ENCODE measurements at places on chromosomes 12 and 14.

DNA sequence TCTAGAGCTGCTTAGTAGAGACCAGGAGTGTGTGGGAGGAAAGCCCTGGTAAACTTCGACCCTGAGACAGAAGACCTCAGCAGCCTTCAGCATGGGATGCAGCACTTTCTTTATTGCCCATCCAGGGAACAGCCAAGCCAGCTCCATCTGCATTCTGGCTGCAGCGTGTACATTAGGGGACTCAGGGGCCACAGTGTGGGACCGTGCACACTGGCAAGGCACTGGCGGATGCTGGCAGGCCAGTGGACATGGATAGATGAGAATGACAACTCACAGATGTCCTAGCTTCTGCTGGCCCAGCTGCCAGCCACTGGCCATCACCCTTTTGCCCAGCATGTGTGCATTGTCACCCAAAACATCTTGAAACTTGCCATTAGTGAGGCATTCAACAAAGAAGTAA, 12.5 kb downstream of the PLD4 start:
- no peak for DNase-seq

DNA sequence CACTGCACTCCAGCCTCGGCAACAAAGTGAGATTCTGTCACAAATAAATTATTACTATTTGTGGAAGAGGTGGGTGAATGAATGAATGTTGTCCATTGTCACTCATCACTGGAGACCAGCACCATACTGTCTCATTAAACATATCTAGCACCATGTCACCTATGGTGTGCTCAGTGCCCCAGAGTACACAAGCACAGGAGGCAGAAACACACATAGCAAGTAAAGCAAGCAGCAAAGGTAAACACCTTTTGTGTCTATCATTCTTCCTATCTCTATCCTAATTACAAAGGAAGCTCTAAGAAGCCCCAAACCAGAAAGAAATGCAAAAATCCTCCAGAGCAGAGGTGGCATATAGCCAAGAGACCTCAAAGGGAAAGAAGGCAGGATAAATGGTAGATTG, 9.2 kb downstream of the ERO1A start:
- no peak for DNase-seq

- no peak for DNase-seq
Observed at GRCh38 chr14:20556500-20557211, 4.2 kb downstream of the RNASE9 start.

- DNase-seq = no peak
Observed at GRCh38 chr14:95025218-95025617, 132.1 kb downstream of the DICER1 start.

DNA sequence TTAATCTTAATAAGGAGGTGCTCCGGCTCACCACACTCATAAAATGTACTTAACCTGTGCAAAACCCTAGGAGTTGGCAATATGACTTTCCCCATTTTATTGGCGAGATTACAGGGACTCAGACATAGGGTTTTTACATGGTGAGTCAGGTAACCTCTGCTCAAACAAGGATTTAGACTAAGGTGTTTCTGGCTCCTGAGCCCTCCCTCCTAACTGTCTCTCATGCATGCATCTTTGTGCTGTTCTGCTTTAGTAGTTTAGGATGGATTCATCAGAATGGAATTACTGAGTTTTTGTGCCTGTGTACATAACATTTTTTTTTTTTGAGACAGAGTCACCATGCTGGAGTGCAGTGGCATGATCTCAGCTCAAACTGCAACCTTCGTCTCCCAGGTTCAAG, 993.3 kb upstream of the TMEM132C start:
- no peak for DNase-seq

DNA sequence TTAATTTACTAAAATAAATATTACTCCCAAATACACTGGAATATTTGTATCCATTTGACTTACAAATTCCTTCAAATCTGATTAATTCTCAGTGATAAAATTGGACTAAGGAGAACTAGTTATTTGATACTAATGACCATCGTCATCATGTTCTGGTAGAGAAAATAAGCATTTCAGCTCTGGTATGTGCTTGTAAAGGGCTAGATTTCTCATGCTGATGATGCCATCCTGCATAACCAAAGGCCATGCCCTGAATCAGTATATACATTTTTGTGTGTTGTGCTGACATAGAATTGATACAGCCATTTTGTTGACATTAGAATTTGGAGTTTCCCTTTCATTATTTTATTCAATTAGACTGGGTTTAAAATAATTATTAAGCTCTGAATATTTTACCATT, 148.9 kb downstream of the PCNX1 start:
- no peak for DNase-seq

- DNase-seq = no peak
Observed at GRCh38 chr14:104532191-104532555, 47.4 kb upstream of the C14orf180 start.

- no peak for DNase-seq
Observed at GRCh38 chr12:27969624-27970400, 2.7 kb downstream of the PTHLH start.

DNA sequence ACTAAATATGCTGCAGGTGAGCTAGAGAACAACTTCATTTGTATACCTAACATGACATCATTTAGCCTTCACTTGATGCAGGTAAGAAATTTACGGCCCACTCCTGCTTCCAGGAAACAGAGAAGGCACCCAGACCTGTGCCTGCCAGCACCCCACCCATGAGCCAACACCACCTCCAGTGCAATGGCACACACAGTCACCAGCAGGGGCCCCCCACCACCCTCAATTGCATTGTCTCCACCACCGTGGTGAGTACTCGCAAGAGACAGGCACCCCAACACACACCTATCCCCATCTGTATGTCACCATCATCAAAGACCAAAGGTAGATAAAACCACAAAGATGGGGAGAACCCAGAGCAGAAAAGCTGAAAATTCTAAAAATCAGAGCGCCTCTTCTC, 107.6 kb downstream of the KLHL28 start:
- no peak for DNase-seq

DNA sequence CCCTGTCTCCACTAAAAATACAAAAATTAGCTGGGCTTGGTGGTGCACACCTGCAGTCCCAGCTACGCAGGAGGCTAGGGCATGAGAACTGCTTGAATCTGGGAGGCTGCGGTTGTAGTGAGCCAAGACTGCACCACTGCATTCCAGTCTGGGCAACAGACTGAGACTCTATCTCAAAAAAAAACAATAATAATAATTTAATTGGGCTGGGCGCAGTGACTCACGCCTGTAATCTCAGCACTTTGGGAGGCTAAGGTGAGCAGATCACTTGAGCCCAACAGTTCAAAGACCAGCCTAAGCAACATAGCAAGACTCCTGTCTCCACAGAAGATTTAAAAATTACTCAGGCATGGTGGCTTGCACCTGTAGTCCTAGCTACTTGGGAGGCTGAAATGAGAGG, 26.7 kb downstream of the CBX5 start:
- no peak for DNase-seq

- DNase-seq = no peak
Observed at GRCh38 chr14:95361373-95362137, 41.8 kb upstream of the CLMN start.

DNA sequence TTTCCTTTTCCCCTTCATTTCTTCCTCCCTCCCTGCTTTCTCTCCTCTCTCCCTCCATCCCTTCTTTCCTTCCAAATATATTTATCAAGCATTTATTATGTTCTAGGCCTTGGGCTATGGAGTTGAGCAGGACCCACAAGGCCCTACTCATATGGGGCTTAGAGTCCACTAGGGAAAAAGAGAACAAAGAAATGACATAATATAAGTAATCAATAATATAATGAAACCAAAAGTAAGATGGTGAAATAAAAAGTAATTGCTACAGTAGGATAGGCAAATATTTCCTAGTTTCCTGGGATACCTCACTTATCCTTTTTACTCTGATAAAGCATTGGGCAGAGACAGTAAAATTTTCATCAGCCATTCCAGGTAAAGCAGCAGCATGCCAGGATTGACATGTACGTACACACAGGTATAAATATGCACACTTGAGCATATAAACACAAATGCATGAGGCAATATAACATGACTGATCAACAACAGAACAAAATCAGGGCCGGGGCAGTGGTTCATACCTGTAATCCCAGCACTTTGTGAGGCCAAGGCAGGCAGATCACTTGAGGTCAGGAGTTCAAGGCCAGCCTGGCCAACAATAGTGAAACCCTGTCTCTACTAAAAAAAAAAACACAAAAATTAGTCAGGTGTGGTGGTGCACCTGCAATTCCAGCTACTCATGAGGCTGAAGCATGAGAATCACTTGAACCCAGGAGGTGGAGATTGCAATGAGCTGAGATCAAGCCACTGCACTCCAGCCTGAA, 35.5 kb upstream of the CSRP2 start:
- DNase-seq = no peak

DNA sequence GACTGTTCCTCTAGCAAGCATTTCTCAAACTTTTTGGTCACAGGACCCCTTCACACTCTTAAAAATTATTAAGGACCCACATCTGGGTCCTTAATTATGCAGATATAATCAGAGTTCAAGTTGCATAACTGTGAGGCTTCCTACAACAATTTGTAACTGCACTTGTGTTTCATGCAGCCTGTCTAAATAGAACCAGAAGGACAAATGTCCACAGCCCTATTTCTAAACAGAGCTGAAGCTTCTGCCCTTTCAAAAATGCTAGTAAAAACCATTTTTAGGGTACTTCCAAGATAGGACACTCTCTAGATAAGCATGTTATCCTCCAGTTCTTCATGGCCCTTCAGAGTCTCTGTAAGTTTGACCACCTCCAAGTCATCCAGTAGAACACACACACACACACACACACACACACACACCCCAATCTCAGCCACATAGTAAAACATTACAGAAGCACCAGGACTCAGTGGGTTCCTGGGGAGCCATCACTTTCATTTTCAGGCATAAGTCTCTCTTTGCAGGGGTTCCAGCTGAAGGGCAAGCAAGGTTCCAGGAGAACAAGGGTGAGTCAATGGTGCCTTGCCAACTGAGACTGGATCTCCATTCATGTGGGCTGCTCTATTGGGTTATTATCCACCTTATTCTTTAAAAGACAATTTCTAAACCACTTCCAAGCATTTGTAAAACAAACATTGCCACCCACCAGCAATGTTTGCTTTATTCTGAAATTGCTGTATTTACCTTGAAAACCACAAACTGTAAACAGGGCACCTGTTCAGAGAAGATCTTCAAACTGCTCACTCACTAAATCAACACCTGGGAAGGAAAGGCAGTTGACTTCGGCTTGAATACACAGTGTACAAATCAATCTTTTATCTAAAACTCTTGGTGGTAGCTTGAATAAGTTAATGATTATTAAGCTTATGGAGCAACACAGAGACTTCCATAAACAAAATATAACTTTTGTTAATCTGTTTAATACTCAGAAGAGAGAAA, 64.1 kb downstream of the ITPR2 start:
- no peak for DNase-seq

DNA sequence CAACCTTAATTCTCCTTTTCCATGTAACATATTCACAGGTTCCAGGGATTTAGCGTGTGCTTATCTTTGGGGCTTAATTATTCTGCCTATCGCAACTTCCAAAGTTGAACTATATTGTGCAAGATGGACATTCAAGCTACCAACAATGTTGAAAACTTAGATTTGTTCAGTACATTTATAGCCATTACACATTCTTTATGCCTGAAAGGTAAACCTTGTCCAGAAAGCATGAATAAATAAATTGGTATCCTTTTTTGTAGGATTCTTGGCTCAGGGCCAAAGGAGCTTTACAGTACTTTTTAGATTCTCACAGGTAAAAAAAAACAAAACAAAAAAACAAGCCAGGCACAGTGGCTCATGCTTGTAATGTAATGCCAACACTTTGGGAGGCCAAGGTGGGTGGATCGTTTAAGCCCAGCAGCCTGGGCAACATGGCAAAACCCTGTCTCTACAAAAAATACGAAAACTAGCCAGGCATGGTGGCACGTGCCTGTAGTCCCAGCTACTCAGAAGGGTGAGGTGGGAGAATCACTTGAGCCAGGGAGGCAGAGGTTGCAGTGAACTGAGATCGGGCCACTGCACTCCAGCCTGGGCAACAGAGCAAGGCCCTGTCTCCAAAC, 3.3 kb downstream of the C12orf56 start:
- no peak for DNase-seq

- DNase-seq = no peak
Observed at GRCh38 chr12:3661028-3661427, 91.9 kb downstream of the CRACR2A start.

DNA sequence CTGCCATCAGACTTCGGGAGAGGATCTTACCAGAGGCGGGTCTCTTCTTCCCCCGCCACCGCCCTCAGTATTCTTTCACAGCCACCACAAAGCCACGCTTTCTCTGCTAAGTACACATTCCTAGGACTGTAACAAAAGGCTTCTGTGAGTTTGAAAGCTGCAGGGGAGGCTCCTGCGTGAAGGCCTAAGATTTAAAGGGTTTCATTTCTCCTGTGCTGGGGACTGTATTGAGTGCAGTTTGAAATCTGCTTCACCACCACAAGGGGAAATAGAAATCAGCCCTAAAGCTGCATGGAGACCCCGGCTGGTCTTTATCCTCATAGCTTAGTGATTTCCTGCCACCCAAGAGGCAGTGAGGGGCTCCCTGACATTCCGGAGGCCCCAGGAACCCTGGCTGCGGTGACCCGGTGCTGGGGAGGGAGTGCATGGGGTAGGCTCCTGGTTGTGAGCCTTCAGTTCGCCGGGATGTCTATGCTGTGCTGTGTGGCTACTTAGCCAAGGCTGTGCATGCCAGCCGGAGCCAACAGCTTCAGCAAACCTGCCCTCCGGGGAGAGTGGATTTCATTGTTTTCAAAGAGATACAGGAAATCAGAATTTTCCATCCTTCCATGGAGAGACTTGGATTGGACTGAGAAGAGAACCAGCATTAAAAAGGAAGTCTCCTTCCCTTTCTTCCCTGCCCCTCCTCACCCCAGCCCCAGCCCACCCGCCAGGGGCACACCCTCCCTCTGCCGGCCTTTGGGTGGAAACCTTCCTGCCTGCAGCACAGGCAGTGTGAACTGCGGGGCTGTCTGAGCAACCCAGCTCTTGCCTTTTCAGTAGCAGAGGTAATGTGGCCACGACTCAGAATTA, 163.3 kb downstream of the ETV6 start:
- peak; percentile 57 for DNase-seq

DNA sequence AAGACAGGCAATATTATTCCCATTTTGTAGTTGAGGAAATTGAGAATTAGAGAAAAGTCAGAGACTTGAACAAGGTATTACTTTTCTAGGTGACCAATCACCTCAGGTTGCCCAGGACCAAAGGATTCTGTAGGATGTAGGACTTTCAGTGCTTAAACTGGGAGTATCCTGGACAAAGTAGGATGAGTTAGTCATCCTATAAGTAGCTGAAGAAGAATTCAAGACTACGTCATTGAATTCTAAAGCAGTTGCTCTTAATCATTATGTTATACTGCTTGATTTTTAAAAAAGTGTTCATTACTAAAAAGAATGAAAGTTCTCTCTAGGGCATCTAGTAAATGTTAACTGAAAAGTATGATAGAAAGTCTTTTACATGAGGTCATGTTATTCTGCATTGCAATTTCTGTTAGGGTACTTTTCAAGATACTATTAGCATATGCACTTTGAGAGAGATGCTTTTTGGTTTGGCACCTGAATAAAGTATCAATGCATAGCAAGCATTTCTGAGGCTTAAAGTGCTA, 101.7 kb downstream of the RTN1 start:
- no peak for DNase-seq

- DNase-seq = no peak
Observed at GRCh38 chr12:26276709-26277108, 81.3 kb downstream of the SSPN start.

- no peak for DNase-seq
Observed at GRCh38 chr12:65649126-65649525, 175.2 kb upstream of the HMGA2 start.

Data from anterior cingulate cortex (tissue), 58 donors.